ENCODE measurements at places on chromosomes 4 and X. TPM values are rescaled to one million over a fixed set of nuclear protein-coding genes. Genes with fewer than 3 reads are reported as not detected.

The L1CAM gene
- 182 TPM for total RNA-seq

The KANTR gene
- total RNA-seq, result 34.4 TPM

The BEX1 gene
- total RNA-seq, result 172 TPM

The FOXR2 gene
- not detected for total RNA-seq

The USP17L22 gene
- total RNA-seq, result not detected

The BEX5 gene
- 57.9 TPM for total RNA-seq

The TRPC5OS gene
- total RNA-seq, result 0.23 TPM

The CYSLTR1 gene
- total RNA-seq, result 1.6 TPM

The SNX12 gene
- 59.5 TPM for total RNA-seq

The SAGE1 gene
- total RNA-seq, result not detected

The AREG gene
- total RNA-seq, result not detected

The PCSK1N gene
- total RNA-seq, result 157 TPM

The SLBP gene
- 39.0 TPM for total RNA-seq

The FMR1NB gene
- not detected for total RNA-seq

The LRP2BP gene
- total RNA-seq, result 9.0 TPM

The CXorf49 gene
- not detected for total RNA-seq

The FAM200B gene
- total RNA-seq, result 65.7 TPM

The LRPAP1 gene
- 31.6 TPM for total RNA-seq

Measured in diencephalon (tissue), 1 donor.